ENCODE measurements at places on chromosomes 4 and X.
A peak's percentile ranks its signal among the peaks of the same experiment; 100 is the strongest.

DNA sequence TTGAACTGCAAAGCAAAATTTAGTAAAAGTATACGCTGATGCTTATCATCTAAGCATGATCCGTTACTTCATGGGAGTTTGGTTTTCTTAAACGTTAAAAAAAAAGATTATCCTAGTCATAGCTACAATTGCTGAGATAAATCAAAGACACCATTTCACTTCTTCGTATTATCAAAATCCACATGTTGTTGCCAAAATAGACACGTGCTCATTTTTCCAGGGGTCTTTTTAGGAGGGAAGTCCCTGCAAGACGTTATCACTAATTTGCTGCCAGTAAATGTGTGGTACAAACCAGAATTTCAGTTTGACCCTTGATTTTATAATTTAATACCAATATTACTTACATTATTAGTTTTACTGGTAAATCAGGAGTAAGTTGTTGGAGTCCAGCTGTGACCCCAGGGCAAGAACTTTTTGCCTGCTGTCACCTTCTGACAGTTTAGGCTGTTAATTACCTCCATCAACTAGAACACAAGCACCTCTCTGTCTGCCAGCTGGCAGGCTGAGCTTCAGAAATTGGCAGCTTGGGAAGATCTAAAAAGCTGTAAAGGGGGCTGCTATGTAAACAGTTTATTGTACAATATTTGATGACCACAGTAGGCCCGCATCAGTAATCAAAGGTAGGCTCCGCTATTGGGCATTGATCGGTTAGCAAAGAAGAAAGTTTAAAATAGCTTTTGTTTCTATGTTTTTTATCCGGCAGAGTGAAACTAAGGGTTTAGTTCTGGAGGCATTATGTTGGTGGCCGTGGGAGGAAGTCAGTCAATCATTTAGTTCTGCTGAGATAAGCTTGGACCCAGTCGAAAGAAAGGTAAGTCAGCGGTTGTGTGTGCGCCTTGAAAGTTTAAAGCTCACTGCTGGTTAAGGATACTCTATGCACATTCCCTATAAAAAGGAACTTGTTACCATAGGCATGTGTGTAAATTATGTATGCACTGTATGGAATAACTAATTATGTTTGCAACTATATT lies 196.4 kb downstream of the FBXO8 start:
- DNase-seq = no peak

GRCh38 chr4:181698221-181698620 lies 545.0 kb upstream of the TENM3 start:
- DNase-seq = no peak

DNA sequence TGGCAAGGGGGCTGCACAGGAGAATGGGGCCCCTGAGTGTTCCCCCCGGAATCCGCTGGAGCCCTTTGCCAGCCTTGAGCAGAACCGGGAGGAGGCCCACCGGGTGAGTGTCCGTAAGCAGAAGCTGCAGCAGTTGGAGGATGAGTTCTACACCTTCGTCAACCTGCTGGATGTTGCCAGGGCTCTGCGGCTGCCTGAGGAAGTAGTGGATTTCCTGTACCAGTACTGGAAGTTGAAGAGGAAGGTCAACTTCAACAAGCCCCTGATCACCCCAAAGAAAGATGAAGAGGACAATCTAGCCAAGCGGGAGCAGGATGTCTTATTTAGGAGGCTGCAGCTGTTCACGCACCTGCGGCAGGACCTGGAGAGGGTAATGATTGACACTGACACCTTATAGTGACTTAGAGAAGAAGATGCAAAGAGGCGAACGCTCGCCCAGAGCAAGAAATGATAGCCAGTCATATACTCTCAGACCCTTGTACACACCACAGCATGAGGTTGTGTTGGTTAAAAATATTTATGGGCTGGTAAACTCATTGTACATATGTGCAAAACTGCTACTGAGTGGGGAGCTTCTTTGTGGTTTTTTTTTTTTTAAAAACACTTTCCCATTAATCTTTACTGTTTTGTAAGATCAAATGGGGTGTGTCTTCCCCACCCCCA lies 52.5 kb downstream of the JADE1 start:
- no peak for DNase-seq

DNA sequence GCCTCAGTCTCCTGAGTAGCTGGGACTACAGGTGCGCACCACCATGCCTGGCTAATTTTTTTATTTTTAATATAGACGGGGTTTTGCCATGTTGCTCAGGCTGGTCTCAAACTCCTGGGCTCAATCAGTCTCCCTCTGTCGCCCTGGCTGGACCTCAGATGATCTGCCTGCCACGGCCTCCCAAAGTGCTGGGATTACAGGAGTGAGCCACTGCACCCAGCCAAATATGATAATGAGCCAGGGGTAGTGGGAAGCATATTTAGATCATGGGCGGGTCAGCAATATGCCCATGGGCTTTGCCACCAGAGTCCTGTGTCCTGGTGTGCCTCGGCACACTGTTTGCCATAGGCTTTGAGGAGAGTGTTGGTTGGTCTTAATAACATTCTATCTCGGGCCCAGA lies 71.8 kb downstream of the FAM193A start:
- DNase-seq = no peak

DNA sequence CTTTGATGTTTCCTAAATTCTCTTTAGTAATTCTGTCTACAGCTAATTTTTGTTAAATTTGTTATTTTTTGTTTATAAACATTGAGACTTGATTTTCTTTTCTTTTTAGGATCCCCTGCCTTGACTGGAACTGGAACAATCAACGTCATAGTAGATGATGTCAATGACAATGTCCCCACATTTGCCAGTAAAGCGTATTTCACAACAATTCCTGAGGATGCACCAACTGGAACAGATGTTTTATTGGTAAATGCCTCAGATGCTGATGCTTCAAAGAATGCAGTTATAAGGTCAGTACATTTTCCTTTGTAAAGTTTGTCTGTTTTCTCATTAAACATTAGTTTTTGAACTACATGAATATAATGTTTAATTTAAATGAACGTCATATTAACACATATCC lies 119.4 kb downstream of the FAT4 start:
- no peak for DNase-seq

GRCh38 chr4:143404555-143404954 lies 67.9 kb downstream of the GAB1 start:
- DNase-seq = peak; percentile 47

GRCh38 chr4:158527516-158527915 lies 5.8 kb downstream of the RXFP1 start:
- DNase-seq = no peak

- no peak for DNase-seq
Observed at GRCh38 chr4:107442538-107443111, 277.4 kb downstream of the PAPSS1 start.

DNA sequence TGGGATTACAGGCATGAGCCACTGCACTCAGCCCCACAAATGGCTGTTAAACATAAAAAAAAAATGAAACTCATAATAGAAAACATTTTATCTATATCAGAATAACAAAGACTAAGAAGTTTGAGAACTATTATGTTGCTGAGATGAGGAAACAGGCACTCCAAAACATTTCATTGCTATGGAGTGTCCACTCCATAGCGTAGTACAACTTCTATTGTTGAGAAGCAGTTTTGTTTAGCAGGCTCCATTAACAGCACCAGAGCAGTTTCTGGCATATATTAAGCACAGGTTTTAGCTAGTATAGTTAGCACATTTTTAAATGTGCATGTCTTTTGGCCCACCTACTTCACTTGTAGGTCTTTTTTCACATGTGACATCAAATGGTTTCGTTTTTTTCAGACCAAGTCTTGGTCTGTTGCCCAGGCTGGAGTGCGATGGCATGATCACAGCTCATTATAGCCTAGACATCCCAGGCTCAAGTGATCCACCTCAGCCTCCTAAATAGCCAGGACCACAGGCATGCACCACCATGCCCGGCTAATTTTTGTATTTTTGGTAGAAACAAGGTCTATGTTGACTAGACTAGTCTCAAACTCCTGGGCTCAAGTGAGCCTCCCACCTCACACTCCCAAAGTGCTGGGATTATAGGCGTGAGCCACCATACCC lies 5.8 kb downstream of the HMGB2 start:
- no peak for DNase-seq

GRCh38 chrX:130145123-130145522 lies 20.5 kb downstream of the AIFM1 start:
- DNase-seq = no peak

GRCh38 chrX:152276277-152276676 lies 137.9 kb upstream of the MAGEA10 start:
- DNase-seq = no peak

- DNase-seq = no peak
Observed at GRCh38 chr4:104516884-104517283, 22.2 kb upstream of the CXXC4 start.

DNA sequence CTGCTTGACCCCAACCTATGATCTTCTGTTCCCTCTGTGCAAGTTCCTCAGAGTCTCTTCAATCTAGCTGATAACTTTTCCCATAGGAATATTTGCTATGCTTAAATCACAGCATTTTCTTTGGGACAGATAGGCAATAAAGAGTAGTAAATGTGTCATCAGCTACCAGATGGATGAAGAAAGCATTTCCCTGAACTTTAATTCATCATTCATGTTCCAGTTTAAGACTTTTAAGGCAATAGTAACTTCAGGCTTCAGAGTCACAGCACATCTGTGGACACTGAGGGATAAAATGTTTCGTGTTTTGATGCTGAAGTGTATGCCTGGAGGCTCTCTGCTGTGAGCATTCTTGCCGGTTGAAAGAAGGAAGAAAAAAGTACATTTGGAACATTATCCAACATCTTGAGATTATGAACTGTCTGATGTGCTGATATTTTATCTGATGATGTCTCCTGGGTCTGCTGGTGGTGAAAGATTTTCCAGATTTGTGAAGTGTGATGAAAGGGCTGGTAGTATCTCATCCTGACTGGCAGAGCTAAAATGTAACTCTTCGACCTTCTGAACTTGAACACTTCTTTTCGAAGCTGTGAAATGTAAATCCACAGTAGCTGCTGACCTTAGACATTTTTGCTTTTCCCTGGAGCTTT lies 133.7 kb downstream of the DCLK2 start:
- DNase-seq = no peak

- DNase-seq = no peak
Observed at GRCh38 chrX:4550018-4550417, 836.6 kb upstream of the PRKX start.

DNA sequence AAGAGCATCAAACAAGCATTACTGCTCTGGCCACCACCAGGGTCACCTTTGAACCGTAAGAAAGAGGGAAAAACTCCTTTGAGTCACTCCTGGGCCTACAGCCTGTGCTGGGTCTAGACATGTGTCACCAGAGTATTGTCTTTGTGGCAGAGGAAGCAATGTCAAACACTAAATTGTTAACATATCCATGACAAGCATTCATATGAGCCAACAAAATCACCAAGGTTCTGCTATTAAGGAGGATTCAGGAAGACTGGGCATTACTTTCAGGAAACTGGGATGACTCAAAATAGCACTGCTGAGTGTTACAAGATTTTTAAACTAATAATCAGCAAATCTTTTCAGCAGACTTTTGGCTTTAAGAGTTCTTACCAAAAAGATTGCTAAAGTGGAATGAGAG lies 28.1 kb downstream of the LGI2 start:
- DNase-seq = peak; percentile 49

GRCh38 chr4:147056940-147057610 lies 111.4 kb upstream of the TTC29 start:
- peak; percentile 2 for DNase-seq

DNA sequence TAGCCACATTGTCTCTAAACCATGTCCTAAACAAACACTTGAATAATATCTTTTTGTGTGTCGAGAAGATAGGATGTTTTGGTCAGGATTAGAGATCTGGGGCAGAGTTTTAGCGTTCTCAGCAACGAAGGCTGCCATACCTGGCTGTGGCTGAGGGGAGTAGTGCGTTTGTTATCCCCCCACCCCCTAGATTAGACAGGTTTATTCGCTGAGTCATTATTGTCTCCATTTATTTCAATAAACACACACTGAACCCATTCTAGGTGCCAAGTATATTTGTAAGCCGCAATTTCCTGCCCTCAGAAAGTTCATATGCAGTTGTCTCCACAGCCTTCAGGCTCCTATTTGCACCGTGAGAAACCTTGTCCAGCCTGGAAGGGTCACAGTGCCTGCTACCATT lies 1684.8 kb upstream of the TENM3 start:
- DNase-seq = no peak

DNA sequence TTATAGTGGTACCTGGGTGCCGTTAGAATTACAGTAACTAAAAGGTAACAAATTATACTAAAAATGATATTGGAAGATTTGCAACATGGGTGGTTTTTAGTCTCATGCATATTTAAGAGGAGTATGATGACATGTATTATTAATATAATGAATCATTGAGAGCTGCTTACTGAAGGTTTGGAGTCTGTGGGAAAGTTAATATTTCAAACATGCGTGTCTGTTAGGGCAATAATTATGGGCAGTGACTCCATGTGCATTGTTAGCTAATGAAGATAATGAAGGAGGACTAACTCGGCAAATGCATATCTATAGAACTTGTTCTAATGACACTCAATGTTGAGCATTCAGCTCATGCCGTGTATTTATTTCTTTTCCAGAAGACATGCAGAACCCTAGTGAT lies 47.1 kb downstream of the MTHFD2L start:
- DNase-seq = no peak

- DNase-seq = no peak
Observed at GRCh38 chrX:155105919-155106318, 34.6 kb downstream of the BRCC3 start.

DNA sequence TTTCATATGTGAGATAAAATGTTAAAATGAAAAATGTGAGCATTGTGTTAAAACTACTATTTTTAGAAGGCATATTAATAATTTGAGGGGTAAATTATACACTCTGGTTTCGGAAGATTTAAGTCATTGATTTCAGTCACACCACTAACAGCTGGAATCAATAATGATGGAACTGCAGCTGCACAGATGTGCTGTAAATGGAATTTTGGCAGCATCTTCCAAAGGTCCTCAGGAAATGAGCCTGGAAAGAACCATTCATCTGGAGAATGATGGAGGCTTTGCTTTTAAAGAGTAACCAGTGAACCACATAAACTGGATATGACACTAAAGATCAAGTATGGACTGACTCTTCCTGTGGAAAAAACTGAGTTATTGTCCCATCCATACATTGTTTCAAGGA lies 759.0 kb upstream of the EPHA5 start:
- no peak for DNase-seq

- no peak for DNase-seq
Observed at GRCh38 chr4:114964026-114964425, 149.4 kb downstream of the NDST4 start.

DNA sequence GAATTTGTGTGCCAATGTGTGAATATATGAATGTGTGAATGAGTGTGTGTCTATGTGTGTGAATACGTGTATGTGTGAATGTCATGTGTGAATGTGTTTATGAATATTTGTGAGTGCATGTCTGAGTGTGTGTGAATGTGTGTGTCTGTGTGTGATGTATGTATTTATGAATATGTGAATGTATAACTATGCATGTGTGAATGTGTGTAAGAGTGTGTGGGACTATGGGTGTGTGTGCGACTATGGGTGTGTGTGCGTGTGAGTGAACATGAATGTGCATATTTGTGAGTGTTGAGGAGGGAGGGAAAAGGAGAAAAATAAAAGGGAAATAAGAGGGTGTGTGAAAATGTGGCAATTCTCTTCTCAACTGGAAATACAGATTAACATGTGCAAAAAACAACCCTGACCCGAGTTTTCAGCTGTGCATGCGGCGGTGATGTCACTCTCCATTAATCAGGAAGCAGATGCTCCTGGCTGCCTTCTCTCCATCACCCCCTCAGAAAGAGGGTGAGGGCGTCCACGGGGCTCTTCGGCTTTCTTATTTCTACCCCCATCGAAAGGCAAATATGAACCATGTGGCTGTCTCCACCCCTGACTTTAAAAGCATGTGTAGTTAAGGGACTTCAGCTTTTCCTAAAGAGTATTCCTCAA lies 219.8 kb downstream of the MAML3 start:
- peak; percentile 71 for DNase-seq

GRCh38 chr4:121484633-121485032 lies 103.8 kb upstream of the QRFPR start:
- peak; percentile 73 for DNase-seq

Data from suppressor macrophage (primary cell).